ENCODE measurements at places on chromosomes 5 and 9.

DNA sequence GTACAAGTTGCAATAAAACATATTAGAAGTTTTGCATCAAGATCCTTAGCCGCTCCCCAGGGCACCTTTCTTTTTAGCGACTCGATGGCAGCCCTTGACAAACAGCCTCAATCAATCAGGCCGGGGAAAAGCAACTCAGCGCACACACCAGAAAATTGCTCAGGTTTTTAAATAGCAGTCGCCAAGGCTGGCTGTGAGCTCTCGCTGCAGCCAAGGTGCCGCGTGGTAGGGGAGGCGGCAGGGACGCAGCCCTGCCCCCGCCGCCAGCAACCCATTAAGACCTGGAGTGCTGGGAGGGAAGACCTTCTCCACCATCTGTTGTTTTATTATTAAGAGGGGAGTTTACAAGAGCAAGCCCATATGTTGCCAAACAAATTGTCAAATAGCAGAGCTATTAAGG is 22.6 kb downstream of the ASS1 start:
- DNase-seq, result no peak

DNA sequence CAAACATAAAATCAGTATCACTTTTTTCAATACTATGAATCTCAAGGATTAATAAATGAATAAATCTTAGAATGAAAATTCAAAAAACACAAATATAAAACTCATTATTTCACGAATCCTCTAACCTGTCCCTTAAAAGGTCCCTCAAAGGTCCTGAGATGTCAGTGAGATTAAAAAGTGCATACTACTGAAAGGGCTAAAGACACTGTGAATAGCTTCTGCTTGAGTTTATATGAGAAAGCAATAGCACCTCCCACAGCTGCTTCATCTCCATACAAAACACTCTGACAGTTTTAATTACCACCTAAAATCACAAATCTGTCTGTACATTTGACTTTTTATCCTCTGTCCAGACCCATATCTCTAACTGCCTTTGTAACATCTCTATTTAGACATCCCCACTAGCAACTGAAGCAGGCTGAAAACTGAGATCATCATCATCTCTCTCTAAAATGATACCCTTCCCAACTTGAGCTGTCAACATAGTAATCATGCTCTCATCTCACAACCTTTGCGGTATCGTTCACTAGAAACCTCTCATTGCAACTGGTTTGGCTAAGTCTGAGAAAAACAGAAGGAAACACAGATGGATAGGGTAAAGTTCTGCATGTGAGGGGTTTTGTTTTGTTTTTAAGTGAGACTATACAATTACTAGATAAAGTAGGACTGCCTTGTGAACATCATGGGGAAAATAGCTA is 56.3 kb downstream of the TBCA start:
- no peak for DNase-seq

- no peak for DNase-seq
Measured at GRCh38 chr5:82884821-82885471, 192.2 kb downstream of the TMEM167A start.

DNA sequence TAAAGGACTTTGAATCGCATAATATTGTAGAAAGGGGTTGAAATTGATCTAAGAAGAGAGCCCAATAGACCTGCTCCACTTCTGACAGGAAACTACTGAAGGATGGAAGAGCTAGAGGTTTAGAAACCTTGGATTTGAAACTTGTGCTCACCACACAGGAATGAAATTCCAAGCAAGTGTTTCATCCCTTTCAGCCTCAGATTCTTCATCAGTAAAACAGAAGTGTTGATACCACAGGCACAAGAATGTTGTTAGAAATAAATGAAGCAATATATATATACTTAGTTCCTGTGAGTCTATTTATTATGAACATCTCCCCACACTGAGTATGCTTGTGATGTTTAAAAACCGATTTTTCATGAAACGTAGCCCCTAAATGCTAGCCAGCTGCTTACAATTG is 43.8 kb downstream of the PRRC1 start:
- peak; percentile 84 for DNase-seq

- DNase-seq, result peak; percentile 27
Measured at GRCh38 chr9:110575945-110576344, 3.6 kb downstream of the SVEP1 start.

- DNase-seq, result no peak
Measured at GRCh38 chr5:168214071-168214470, 77.4 kb upstream of the WWC1 start.

GRCh38 chr5:115351356-115352195 is 55.1 kb upstream of the CCDC112 start:
- DNase-seq, result peak; percentile 55

DNA sequence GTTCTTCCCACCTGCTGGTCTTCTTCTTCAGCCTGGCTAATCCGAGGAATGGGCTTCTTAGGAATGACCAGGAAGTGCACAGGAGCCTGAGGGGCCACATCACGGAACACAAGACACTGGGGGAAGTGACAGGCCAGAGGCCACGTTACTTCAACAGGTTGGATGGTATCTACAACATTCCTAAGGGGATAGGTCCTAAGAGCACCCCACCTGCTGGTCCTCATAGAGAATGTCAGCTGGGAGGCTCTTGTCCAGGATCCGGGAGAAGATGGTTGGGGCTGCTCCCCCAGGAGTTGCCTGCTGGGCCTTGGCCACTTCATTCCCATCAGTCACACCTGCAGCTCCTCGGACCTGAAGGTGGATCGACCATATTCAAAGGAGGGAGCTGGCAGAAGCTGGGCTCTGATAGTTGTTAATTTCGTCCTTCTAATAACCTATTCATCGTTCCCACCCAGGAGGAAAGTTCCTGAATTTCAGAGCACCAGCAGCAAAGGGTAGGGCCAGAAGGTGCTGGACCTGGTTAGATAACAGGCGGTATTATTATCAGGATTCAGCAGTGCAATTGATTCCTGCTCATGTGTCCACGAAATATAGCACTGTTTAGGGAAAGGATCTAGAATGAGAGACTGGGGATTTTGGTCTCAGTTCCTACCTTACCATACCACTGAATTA is 1.3 kb downstream of the HINT2 start:
- DNase-seq, result peak; percentile 49

DNA sequence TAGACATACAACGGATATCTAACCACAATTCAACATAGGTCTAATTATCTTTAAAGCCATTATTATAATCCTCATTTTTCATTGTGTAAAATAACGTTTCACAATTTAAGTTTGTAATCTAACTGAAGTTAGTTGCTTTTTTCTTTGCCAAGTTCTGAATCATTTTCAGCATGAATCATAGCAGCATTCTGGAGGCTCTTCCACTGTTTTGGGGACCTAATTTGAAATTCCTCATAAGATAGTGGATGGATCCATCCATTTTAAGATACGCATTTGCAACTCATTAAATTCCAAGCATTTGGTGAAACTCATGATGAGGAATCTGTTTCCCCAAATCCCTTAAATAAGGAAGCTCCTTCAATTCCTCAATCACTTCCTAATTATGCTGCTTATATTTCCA is 447.1 kb upstream of the CDH10 start:
- no peak for DNase-seq

GRCh38 chr9:74083681-74084433 is 413.3 kb upstream of the RORB start:
- DNase-seq, result no peak

GRCh38 chr9:27572566-27572917 is 739 bp downstream of the C9orf72 start:
- DNase-seq, result peak; percentile 52

GRCh38 chr5:95075111-95075510 is 209.8 kb downstream of the MCTP1 start:
- DNase-seq, result no peak

Data from EH (cell line).